ENCODE measurements at places on chromosomes 7 and 10.

DNA sequence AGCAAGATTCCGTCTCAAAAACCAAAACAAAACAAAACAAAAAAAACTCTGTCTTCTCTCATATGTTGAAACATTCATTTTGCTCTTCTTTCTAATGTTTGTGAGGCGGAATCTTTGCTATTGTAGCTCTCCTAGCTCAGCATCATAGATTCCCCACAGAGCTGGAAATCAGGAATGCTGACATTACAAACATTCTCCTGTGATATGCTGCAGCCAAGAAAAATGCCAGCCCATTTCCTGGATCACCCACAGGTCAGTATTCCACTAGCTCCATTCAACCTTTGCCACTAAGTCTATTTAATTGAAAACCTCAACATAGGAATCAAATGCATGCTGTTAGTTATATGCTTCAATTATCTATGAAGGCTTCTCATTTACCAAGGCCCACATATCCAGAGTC, 186.3 kb downstream of the IPMK start:
- DNase-seq: no peak

- no peak for DNase-seq
Measured at GRCh38 chr7:42139751-42140150, 97.3 kb downstream of the GLI3 start.

DNA sequence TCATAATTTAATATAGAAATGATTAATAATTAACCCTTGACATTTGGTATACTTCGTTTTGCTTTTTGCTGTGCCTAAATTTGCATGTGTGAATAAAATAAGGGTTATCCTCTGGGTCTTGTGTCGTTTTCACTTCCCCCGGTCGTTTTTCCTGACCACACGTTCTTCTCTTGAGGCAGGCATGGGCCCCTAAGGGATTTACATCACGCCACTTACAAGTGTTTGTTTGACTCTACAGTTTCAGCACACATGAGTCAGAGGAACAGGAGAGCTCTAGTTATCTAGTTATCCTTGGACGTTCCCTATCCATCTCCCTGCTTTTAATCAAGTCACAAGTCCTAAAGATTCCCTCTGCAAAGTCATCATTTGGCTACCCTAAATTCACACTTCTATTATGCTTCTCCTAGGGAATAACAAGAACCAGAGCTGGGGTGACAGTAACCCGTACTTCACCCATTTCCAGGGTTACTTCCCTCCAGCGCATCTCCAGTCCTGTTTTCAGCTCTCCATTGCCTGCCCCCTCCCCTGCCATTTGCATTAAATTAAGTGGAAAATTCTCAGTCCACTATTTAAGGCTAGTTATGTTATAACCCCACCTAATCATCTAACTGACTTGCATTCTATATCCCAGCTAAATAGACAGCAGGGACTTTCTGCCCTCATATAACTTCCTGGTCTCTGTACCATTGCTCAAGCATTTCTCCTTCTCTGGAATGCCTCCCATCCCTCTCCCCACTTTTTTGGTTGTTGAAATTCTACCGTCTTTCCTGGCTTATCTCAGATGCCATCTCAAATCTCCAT, 206.9 kb downstream of the PTEN start:
- no peak for DNase-seq

DNA sequence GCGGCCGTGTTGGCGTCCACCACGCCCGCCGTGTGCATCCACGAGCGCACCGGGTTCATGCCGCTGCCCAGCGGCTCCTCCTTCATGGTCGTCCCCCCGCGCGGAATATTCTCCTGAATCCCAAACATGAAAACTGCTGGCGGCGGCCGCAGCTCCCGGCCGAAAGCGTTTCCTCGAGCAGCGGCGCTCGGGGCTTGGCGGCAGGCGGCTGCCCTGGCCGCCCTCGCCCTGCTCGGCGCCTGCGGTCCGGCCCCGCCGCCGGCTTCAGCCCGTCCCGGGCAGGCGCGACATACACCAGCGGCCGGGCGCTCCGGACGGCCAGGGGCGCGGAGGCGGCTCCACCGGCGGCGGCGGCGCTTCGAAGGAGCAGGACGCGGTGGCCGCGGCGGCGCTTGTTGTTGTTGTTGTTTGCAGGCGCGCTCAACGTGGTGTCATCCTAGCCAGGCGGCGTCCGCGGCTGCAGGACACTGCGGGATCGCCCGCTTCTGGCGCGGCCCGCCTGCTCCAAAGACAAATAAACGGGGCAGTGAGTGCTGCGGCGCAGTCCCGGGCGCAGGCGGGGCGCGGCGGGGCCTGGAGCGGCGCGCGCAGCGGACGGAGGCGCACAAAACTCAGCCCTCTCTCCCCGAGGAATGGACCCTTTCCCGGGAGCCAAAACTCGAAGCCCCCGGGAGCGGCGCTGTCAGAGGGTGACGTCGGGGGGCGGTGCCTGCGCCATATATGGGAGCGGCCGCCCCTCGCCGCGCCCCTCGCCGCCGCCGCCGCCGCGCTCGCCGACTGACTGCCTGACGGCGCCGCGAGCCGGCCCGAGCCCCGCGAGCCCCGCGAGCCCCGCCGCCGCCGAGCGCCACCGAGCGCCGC, at the start of gene EBF3:
EBF3 (minus strand) TSS at position 634 of the 861 bp plus-strand sequence; CDS start at position 128, 506 bp downstream.
- DNase-seq: no peak

DNA sequence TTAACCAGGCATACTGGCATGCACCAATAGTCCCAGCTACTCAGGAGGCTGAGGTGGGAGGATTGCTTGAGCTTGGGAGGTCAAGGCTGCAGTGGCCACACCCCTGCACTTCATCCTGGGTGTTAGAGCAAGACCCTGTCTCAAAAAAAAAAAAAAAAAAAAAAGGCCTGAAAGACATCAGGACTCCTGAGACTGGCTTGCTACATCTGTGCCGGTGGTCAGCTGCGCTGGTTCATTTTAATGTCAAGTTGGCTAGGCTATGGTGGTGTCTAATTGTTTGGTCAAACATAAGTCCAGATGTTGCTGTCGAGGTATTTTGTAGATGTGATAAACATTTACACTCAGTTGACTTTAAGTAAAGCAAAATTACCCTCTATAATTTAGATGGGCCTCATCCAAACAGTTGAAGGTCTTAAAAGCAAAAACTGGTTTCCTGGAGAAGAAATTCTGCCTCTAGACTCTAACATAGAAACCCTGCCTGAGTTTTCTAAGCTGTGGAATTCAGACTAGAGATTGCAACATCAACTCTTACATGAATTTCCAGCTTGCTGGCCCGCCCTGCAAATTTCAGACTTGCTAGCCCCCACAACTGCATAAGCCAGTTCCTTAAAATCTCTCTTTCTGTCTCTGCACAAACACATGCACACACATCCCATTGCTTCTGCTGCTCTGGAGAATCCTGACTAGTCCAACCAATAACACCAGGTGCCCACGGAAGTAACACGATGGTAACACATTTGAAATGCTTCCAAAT, 18.2 kb downstream of the MYOF start:
- DNase-seq: no peak

DNA sequence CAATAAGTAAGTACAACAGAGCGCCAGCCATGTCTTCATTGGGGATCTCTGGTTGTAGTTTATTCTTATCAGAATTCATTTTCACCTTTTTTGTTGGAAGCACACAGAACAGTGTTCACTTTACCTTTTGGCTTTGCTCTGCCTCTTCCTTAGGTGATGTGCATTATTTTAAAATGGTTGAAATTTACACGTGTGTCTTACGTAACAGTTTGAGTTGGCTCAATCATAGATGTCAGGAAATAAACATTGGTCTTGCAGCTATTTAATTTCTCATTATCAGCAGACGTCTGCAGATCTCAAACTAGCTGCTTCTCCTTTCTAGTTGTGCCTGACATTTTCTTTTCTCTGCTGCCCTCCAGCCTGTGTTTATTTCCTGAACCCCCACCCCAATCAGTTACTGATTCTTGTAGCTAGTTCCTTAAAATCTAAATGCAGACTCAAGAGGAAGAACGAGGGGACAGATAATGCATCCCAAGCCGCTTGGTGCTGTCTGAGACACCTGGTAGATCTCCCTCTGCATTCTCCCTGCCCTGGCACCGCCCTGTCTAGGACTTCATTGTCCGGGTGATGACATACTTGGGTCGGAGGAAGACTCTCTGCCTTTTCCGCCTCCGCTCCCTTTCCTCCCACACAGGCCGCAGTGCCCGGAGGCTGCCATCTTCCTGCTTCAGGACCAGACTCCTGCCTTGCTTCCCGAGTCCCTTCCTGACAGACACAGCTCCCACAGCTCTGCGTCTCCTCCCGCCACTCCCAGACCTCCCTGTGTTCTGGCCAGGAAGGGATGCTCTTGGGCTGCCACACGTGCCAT, 108.2 kb downstream of the ANKRD61 start:
- DNase-seq: no peak

- no peak for DNase-seq
Measured at GRCh38 chr7:18623389-18623788, 127.8 kb downstream of the HDAC9 start.

- no peak for DNase-seq
Measured at GRCh38 chr7:19024261-19024660, 93.2 kb downstream of the TWIST1 start.

GRCh38 chr7:94206295-94206694, 188.4 kb upstream of the COL1A2 start:
- no peak for DNase-seq

- DNase-seq: no peak
Measured at GRCh38 chr7:81944058-81944457, 174.2 kb upstream of the HGF start.

DNA sequence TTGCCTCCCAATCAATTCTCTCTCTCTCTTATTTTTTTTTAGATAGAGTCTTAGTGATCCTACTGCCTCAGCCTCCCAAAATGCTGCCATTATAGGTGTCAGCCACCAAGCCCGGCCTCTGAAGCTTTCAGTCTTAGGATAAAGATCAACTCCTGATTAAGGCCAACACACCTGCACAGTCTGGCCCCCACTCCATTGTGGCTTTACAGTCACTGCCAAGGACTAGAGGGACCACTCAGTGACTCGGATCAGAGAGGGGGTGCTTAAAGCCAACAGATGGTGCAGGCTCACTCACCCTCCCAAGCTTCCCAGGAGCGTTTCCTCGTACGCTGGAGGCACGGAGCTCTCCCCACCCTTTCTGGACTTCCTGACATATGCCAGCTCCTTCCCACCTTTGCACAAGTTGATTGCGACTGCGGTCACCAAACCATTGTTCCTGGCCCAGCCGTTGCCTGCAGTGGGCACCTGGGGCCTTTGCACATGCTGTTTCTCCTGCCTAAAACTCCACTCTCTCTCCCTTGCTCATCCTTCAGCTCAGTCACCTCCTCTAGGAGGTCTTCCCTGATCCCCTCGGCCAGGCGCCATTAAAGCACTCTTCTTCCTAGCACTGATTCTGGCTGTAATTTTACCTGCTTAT, 1.7 kb upstream of the CDH23 start:
- DNase-seq: no peak

DNA sequence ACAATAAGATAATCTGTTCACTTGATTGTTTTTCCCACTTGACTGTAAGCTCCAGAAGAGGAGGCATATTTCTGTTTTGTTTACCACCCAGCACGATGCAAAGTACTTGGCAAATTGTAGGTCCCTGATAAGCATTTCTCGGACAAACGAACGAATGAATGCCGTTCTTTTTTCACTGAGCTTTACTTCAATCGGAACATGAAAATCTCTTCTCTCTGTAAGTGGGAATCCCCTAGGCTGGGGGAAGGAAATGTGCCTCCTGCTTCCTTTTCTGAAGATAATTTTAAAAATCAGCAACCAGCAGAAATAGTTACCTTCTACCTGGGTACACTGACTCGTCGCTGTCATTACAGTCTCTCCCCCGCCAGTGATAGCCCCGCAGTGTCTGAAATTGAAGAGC, 102.9 kb downstream of the AOAH start:
- DNase-seq: no peak

DNA sequence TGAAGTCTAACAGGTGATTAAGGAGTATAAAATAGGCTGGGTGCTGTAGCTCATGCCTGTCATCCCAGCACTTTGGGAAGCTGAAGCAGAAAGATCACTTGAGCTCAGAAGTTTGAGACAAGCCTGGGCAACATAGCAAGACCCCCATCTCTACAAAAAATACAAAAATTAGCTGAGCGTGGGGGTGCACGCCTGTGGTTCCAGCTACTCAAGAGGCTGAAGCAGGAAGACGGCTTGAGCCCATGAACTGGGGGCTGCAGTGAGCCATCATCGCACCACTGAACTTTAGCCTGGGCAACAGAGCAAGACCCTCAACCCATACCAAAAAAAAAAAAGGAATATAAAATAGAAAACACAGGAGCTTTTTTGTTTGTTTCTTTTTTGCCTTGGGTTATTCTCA, 47.4 kb downstream of the DCLRE1A start:
- no peak for DNase-seq

DNA sequence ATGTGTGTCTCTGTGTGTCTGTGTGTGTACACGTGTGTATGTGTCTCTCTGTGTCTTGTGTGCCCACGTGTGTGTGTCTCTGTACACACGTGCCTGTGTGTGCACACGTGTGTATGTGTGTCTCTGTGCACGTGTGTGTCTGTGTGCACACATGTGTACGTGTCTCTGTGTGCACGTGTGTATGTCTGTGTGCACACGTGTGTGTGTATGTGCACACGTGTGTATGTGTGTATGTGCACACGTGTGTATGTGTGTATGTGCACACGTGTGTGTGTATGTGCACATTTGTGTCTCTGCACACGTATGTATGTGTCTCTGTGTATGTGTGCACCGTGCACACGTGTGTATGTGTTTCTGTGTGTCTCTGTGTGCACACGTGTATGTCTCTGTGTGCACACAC, 248.7 kb upstream of the SHH start:
- DNase-seq: no peak

GRCh38 chr10:103829278-103829677, 26.1 kb downstream of the SH3PXD2A start:
- no peak for DNase-seq

GRCh38 chr10:96645191-96645721, 58.4 kb upstream of the TM9SF3 start:
- DNase-seq: no peak

GRCh38 chr7:95690367-95690947, 81.9 kb upstream of the DYNC1I1 start:
- DNase-seq: no peak

GRCh38 chr10:77359287-77359691, 278.3 kb downstream of the KCNMA1 start:
- DNase-seq: no peak

GRCh38 chr10:129580901-129581300, 113.9 kb downstream of the MGMT start:
- DNase-seq: no peak

DNA sequence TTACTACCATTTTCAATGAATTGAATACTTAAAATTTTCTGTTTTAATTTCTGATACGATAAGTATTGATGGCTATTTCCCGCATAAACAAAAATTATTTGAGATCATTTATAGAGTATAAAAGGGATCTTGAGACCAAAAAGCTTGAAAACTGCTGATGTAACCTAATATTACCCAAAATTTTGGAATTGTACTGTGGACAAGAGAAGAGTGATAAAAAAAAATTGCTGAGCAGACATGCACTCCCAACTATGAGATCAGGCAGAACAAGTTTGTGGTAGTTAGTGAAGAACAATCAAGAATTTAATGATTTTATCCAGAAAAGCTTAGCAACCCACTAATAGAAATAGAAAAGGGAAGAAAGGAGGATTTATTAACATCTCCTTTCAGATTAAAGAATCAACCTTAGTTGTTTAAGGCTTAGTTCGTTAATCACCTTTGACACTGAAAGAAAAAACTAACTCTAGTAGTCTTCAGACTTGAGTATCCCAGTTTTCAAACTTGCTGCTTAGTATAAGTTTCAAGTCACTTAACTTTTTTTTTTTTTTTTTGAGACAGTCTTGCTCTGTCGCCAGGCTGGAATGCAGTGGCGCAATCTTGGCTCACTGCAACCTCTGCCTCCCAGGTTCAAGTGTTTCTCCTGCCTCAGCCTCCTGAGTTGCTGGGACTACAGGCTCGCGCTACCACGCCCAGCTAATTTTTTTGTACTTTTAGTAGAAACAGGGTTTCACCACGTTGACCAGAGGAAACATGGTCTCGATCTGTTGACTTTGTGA, 50.6 kb upstream of the ZC3HAV1 start:
- DNase-seq: no peak

- DNase-seq: no peak
Measured at GRCh38 chr7:150380463-150380862, 1.3 kb downstream of the ZNF775 start.
